ENCODE measurements at places on chromosomes 11 and 22.

DNA sequence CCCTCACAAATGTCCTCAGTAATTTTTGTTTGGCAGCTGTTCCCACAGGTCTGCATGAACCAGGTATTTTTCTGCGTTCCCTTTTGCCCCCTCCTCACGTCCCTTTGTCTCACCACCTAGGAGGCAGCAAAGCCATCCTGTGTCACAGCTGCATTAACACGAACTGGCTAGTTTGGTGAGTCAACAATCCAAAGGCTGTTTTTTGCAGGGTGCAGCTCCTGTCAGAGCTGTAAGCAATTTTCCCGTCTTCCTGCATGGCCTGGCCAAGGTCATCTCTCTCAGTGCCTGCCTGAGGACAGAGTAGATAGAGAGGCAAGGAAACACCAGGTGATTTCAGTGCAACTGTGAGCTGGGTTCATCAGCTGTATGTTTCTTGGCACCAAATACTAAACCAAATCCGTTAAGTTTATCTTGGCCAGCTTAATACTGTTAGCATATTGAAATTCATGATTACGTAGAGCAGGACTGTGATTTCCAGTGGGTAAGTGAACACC, 20.6 kb upstream of the VSIG10L2 start:
- DNase-seq: no peak

GRCh38 chr11:107859459-107860239, 1.1 kb upstream of the SLC35F2 start:
- no peak for DNase-seq

DNA sequence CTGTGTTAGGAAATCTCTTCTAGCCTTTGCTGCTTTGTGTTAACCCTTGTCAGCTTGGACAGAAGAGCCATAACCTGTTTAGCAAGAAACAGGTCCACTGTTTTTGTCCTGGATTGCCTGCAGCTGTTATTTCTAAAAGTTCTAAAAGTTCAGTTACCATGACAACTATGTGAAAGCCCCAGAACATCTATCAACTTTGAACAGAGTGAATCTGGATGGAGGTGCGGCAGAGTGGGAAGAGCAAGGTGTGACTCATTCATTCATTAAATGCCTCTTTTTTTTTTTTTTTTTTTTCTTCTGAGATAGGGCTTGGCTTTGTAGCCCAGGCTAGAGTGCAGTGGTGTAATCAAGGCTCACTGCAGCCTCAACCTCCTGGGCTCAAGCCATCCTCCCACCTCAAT, 50.5 kb downstream of the RBX1 start:
- no peak for DNase-seq

GRCh38 chr22:45511847-45512261, 9.2 kb downstream of the FBLN1 start:
- DNase-seq: no peak

- DNase-seq: no peak
These were observed 22.8 kb upstream of the GPR83 start for GRCh38 chr11:94424011-94424410.

DNA sequence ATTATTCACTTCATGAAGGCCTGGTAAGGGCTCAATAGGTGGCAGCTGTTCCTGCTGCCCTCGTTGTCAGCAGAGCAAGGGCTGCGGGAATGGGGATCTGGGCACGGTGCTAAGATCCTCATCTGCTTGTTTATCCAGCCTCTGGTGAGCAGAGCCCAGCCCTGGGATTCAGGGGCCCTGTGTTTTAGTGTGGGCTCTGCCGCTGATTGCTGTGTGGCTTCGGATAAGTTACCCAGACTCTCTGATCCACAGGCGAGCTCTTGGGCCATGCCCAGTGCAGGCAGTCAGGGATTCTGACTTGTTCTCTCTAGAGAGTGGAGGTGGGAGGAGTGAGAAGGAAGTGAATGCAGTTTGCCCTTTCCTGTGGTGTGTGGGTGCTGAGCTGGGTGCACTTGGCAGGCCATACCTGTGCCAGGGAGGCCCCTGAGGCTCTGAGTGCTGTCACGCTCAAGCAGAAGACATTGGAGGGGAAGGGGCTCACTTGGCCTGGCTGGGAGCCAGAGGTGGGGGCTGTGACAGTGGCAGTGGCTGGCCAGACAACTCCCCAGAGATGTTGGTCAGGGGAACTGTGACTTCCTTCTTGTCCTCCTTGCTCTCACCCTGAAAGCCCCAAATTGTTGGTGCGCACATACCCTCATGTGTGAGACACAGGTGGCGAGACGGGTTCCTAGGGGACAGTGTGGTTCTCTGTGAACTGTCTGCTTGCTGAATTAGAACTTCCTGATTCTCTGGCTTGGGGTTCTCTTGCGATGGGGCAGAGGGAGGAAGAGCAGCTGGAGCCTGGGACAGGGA, 43.7 kb downstream of the CD82 start:
- DNase-seq: no peak

DNA sequence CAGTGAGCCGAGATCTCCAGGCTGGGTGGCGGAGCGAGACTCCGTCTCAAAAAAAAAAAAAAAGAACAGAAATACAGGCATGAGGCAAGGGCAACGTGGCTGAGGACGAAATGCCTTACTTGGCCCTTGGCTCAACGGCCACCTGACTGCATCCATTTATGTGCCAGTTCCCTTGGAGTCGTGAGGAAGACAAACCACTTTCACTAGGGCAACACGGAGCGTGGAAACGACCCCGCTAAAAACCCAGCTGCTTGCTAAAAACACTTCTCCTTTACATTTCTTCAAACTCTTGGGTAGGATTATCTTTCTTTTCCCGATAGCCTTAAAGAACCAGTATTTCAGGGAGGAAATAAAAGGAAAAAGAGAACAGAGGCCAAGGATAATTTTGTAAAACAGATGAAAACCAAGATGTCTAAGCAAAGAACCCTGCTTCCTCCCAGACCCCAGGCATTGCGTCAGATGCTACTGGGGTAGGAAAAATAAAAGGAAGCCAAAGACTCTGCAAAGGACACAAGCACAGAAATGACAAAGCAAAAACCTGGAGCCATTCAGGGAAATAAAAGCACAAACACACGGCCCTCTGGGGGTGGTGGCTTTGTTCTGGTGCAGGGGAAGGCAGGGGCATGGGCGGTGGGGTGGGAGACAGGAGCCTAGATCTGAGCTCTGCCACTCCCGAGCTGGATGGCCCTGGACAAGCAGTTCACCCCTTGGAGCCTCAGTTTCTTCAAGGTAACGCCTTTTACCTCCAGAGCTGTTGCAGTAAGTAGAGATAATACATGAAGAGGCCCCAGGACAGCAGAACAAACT, 37.0 kb downstream of the PC start:
- no peak for DNase-seq

DNA sequence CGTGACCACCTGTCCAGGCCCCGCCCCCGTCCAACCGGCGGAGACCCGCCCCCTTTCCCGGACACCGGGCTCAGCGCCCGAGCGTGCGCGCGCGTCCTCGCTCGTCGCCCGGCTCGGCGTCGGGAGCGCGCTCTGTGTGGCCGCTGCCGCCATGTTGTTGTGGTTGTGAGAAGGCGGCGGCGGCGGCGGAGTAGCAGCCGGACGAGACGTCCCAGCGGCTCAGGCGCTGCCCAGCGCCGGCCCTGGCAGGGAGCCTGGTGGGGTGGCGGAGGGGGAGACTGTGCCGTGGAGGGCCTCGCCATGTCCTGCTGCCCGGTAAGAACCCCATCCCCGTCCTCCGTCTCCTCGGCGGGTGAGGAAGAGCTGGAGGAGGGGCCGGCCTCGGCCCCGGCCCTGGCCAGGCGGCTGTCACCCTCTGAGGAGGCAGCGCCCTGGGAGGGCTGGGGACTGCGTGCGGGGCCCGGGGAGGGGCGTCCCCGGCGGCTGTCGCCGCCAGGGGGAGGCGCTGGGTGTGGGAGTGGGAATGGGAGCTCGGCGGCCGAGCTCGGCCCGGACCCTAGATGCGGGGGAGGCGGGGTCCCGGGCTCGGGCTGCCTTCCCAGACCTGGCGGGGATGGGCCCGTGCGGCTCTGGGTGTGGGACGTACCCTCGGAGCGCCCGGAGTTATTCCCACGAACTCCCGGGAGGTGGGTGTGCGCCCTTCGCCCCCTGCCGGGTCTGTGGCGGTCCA, at the start of gene MTMR3:
MTMR3 (plus strand) TSS at position 130 of the 730 bp plus-strand sequence. CDS start 87,886 bp downstream, outside the sequence.
- DNase-seq: peak; percentile 85

All from stimulated activated CD8-positive, alpha-beta memory T cell treated with anti-CD3 and anti-CD28 coated beads, Interleukin-15, amount 100 ng/mL, for 1 hour (primary cell).